Activated T-cell treated with anti-CD3 and anti-CD28 coated beads for 4 hours (primary cell): ENCODE measurements at places on chromosomes 2 and 18.

DNA sequence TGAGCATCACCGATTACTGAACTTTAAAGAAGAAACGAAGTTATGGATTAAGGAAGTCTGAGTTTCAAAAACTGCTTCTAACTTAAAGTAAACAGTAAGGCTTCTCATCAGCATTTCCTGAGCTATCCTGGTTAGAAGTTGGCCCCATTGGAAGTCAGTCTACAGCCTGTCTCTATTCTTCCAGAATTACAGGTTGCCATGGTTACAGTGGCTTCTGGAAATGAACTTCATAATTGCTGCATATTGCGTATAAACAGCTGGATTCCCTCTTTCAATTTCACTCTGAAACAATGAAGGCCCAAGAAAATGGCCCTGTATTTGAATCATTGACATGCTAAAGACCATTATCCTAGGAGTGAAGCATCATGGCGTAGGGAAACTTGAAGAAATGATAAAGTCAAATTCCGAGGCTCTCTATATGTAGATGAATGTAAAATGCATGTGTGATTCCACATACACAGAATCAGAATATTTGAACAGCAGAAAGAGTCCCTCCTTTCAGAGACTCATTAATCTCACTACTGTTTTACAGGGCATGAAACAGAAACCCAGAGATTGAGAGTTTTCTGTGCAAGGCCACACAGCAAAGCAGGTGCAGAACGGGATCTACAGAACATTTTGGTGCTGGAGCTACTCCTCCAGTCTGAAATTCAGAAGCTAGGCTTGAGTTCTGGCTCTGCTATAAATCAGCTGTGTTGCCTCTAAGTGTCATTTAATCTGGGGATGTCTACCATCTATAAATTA is 856.4 kb upstream of the CELF4 start:
- DNase-seq, result no peak

- DNase-seq, result no peak
Measured at GRCh38 chr2:43005975-43006833, 213.8 kb upstream of the HAAO start.

GRCh38 chr18:78296166-78296565 is 683.5 kb upstream of the SALL3 start:
- DNase-seq, result no peak

- DNase-seq, result no peak
Measured at GRCh38 chr2:236874866-236875481, 210.7 kb upstream of the COPS8 start.

- DNase-seq, result no peak
Measured at GRCh38 chr2:164127971-164128527, 392.2 kb upstream of the FIGN start.

GRCh38 chr2:229650901-229651300 is 63.5 kb downstream of the DNER start:
- no peak for DNase-seq

DNA sequence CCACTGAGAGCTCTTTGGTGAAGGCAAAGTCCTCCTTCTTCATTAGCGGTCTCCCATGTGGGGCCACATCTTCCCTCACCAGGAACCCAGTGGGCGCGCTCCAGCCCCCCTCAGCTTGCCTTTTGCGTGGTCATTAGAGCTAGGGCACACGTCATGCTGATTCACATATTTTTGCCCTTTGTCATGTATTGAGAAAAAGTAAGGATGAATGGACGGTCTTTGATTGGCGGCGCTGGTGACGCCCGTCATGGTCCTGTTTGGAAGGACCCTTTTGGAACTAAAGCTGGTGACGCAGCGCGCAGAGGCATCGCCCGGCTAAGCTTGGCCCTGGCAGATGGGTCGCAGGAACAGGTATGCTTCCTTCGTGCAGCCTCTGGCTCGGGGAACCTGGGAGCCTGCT is 3.1 kb downstream of the SLC14A1 start:
- no peak for DNase-seq

DNA sequence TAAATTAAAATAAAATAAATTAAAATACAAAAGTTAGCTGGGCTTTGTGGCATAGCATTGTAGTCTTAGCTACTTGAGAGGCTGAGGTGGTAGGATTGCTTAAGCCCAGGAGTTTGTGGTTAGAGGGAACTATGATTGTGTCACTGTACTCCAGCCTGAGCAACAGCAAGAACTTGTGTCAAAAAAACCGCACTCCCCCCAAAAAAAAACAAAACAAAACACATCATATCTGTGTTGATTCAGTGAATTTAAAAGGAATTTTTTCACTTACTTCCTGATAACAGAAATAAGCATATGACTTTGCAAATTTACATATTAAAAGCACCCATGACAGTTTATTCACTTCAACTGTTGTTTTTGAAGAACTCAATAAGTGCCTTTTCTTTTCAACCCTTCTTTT is 68.1 kb upstream of the PELI1 start:
- no peak for DNase-seq

DNA sequence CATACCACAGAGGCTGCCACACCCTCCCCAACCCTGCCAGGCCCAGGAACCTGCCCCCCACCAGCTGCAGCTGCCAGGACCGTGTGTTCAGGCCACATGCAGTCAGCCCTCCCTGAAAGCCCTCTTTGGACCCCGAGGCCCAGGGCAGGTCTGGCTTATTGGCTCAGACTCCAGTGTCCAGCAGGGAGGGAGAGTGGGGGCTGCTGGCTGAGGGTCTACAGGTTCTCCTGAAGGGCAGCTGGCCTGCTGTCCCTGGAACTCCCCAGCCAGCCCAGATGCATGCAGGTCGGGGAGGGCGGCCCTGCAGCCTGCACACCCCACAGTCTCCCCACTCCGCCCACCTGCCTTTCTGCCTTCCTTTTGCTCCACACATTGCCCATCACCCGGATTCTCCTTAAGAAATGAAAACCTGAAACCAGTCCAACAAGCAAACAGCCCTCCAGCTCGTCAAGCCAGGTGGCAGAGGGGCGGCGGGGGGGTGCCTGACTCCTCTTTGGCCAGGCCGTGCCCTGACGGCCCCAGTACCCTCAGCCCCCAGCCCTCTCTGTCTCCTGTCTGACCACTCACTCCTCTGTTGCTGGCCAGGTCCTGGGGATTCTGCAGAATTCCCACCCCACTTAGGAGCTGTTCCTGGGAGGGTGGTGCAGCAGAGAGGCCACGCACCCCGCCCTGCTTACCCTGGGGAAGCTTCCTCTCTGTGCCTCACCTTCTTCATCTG is 18.0 kb downstream of the GPR35 start:
- no peak for DNase-seq

- DNase-seq, result no peak
Measured at GRCh38 chr2:151632993-151633565, 101.2 kb downstream of the NEB start.

- no peak for DNase-seq
Measured at GRCh38 chr2:75459565-75460310, 101.0 kb downstream of the EVA1A start.

GRCh38 chr18:63016270-63016669 is 300.9 kb downstream of the PHLPP1 start:
- DNase-seq, result peak; percentile 41

DNA sequence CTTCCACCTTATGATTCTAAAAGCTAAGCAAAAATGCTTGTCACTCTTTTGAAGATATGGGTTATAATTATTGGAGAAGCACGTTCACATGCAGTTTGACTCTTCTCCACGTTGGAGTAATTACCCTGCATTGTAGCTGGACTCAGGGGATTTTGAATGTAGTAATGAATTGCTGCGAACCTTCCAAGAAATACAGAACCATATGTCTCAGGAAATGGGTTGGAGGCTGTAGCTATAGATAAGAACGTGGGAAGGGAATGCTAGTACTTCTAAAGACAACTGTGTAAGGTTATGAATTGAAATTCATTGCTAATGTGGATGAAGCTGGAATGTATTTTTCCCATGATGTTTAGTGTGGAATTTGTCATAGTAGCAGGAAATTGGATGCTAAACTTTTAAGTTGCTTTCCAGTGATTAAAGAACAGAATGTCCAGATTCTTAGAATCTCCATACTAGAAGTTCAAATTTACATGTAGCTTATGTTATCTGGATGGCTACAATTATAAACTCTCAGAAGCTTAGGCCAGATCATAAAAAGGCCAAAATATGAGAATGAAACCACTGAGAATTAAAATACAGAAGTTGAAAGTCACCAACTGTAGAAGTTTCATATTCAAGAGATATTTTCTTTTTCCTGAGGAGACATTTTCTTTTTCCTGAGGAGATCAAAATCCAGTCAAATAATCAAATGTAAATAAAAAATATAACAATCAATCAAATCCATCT is 27.3 kb upstream of the SPOPL start:
- DNase-seq, result no peak

DNA sequence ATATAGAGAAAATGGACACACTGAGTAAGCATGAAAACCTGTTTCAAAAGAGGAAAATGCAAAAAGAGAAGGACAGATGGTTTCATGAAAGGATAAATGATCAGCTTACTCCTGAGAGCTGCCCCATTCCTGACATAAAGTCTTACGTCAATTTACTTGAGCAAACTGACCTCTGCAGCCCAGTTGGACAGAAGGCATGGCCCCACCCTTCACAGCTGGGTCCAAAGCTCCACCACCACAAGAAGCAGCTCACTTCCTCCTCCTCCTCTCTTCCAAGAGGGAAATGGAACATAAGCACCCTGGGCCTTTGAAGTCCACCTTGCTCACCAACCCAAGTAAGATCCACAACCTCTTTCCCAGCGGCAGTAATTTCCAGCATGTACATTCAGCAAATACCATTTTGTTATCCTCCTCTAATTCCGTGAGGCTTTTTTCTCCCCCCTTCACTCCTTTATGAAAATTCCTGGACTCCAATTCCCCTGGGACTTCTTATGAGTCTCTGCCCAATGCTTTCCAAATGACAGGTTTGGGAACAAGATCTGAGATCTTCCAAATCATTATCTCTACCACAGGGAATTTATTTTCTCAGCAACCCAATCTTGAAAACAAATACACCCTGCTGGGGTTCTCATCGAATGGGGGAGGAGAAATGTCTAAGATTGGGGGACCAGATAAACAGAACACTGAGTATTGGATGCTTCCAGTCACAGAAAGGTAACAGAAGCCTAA is 10.1 kb downstream of the COL4A4 start:
- no peak for DNase-seq

DNA sequence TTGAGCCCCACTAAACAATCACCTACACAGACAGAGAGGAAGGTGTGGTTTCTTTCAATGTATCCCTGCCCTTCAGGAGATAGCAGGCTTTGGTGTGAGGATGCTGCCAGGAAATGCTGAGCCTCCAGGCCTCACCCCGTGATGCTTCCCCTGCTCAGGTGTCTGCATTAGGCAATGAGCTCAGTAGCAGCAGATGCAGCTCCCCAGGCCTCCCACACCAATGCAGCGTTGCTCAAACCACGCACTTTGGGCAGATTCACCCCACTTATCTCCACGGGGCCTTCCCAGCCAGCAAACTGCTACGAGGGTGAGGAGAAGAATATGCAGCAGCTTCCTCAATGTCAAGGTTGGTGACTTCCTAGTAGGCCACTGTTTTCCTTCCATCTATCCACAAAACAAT is 229.3 kb upstream of the PXDN start:
- DNase-seq, result no peak

GRCh38 chr18:44331656-44332570 is 348.8 kb upstream of the SETBP1 start:
- no peak for DNase-seq

DNA sequence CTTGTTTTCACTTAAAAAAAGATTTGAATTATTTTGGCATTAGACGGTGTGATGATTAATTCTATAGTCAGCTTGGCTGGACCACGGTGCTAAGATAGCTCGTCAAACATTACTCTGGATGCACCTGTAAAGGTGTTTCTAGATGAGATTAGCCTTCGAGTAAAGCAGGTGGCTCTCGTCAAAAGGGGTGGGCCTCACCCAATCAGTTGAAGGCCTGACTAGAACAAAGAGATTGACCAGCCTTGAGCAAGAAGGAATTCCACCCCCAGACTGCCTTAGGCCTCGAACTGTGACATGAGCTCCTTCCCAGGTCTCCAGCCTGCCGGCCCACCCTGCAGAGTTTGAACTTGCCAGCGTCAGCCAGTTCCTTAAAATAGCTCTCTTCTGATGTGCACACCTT is 73.4 kb downstream of the TWIST2 start:
- DNase-seq, result no peak

DNA sequence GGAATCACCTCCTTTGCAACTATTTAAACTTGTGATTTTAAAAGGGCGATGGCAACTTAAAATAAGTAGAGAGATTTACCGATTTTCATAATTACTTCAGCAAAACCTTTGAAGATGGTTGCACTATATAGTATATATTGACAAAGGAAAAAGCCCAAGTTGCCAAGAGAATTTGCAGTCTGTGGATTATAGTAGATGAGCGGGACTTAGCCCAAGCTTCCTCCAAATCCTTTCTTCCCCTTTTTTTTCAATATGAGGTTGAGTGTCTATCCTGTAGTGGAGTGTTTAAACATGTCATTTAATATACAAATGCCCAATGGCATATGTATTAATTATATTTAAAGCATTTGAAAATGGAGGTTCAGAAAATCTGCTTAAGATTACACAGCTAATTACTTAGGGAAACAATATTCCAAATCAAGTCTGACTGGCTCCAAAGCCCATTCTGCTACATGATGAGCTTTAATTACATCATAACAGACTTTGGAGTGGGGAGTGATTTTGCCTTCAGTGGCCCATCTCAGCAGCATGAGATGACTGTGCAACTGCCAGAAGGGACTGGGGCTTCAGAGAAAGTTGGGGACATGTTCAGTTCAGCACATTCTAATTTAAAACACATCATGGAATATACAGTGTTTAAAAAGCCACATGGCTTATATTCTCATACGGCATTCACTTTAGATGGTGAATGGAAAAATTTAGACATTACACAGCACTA is 73.2 kb downstream of the COL3A1 start:
- no peak for DNase-seq
